ENCODE measurements at places on chromosomes 1 and 21.

GRCh38 chr1:59159557-59160203 lies 137.2 kb upstream of the FGGY start:
- DNase-seq = no peak

GRCh38 chr1:219682788-219683187 lies 69.9 kb upstream of the ZC3H11B start:
- DNase-seq = no peak

DNA sequence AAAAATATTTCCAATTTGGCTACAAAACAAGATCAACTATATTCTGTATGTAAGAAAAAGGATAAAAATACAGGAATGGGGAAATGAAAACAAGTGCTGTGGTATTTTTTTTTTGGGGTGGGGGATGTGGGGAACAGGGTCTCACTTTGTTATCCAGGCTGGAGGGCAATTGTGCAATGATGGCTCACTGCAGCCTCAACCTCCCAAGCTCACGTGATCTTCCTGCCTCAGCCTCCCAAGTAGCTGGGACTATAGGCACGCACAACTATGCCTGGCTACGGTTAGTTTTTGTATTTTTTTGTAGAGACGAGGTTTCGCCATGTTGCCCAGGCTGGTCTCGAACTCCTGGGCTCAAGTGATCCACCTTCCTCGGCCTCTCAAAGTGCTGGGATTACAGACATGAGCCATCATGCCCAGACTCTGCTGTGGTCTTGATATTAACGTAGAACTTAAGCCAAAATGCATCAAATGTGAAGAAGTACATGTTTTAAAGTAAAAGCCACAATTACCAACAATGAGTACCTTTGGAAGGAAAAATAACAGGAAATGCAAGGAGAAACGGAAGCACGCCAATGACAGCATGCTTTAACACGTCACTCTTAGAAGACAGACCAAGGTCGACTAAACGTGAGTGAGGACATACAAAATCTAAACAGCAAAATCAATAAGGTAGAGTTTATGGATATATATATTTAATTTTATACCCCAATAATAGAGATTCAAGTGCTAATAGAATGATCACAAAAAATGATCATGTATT lies 8.8 kb upstream of the ABCB10 start:
- no peak for DNase-seq

GRCh38 chr1:163703794-163704193 lies 382.0 kb downstream of the NUF2 start:
- no peak for DNase-seq

GRCh38 chr1:204196068-204196795 lies at the start of gene KISS1:
KISS1 (minus strand) TSS chr1:204196491; CDS start chr1:204192876, 3,615 bp downstream.
- DNase-seq = no peak

DNA sequence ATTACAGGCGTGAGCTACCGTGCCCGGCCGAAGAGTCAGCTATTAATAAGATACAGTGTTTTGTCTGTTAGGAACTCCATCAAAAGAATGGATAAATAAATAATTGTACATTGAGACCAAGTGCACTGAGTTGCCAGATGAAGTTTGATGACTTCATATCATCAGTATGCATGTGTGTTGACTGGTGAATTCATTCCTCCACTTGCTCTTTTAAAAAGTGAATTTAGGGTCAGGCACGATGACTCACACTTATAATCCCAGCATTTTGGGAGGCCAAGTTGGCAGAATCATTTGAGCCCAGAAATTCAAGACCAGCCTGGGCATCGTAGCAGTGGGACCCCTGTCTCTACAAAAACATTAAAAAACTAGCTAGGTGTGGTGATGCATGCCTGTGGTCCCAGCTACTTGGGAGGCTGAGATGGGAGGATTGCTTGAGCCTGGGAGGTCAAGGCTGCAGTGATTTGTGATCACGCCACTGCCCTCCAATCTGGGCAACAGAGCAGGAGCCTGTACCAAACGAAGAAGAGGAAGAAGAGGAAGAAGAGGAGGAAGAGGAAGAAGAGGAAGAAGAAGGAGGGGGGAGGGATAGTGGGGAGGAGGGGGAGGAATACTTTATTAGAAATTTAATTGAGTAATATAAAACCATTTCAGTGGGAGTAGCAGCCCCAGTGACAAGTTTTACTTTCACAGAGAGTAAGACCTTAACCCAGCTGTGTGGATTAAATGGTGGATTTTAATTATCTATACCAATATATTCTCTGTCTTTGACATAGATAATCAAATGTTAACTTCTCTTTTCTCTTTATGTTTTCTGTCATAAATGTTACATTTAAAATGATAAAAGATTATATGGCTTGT lies 74.9 kb downstream of the CCDC18 start:
- DNase-seq = no peak

- no peak for DNase-seq
These were observed 141.4 kb upstream of the ARHGEF16 start for GRCh38 chr1:3312898-3313575.

GRCh38 chr1:162943622-162944021 lies 82.6 kb upstream of the CCDC190 start:
- DNase-seq = no peak

DNA sequence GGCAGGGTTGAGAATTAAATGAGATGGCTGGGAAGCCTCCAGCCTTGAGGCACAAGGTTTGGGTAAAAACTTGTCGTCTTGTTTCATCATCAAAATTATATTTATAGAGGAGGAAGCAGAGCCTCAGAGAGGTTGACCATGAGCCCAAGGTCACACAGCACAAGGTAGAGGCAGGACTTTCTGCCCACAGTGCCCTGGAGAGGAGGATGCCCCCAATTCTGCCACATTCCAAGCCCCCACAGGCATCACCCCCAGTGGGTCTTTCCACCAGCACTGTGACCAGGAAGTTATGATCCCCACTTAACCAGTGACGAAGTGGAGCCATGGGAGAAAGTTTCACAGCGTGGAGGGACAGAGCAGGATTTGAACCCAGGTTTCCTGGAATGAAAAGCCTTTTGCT lies 400.0 kb downstream of the MATN1 start:
- no peak for DNase-seq

DNA sequence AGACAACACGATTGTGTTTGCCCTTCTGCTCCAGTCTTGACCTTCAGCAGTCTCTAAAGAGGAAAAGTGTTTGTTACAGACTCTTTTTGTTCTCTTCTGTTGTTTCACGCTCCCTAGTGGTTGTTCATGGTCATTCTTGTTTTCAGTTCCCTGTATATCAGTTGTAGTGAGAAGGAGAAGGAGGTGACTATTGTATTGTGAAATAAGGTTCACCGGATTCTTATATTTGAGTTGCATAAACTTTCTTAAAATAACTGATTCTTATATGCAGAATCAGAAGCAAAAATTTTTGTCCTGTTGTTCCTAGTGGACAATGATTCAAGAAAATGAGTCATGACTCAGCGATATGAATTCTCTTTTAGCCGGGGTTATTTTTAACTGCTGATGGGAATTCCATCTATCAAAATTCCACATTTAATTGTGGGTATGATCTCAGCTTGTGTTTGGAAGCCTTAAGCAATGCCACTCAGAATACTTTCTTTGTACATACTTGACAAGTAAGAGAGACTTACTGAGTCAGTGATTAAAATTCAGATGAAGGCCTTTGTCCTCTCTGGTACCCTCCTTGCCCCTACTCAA lies 152.2 kb downstream of the CLEC20A start:
- DNase-seq = no peak

GRCh38 chr1:224051086-224051406 lies 62.9 kb upstream of the FBXO28 start:
- DNase-seq = no peak

All from activated T-helper 9 cell treated with anti-CD3 and anti-CD28 coated beads, Interleukin-2, amount 50 U/mL, for 16 hours (primary cell).